NCI-H1694 treated with DMSO at 0.1 percent for 48 hours (cell line): ENCODE measurements at places on chromosomes 12 and 14.

DNA sequence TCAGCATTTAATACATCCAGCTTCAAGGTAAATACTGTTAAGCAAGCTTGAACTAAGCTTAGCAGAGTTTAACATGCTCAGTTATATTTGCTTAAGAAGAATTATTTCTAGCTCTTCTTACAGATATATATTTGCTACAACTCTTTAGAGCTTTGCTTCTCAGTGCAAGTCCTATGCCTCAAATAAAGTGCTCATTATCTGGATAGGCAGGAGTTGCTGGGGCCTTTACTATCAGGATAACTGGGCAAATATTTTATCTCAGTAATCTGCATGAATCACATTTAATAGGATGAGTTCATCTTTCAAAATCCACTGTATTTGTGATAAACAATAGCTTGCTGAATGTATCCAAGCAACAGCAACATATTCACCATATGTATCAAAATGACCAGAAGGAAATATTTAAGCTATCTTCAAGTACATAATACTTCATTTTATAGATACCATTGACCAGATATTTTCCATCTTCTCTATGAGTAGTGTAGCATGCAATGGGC, 187.6 kb downstream of the NOVA1 start:
- no peak for DNase-seq

GRCh38 chr14:69675245-69675583, 63.8 kb downstream of the SUSD6 start:
- DNase-seq: no peak

DNA sequence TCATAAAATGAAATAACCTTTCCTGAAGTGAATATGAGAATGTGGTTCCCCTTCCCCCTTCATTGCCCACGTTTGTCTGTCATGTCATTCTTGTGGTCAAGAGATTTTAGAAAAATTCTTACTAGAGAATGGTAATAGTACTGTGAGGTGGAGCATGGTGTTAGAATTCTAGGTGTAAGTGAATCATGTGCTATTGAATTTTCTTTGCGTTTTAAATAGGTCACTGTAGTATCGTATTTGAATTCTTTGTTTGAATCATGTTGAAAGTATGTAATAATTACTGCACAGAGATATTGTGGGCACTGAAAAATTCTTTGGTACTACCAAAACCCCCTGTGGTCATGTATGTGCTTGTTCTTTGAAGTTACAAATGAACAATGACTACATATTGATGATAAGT, 49.9 kb downstream of the FUT8 start:
- DNase-seq: no peak

GRCh38 chr12:123024819-123025391, 44.4 kb downstream of the ARL6IP4 start:
- DNase-seq: no peak

DNA sequence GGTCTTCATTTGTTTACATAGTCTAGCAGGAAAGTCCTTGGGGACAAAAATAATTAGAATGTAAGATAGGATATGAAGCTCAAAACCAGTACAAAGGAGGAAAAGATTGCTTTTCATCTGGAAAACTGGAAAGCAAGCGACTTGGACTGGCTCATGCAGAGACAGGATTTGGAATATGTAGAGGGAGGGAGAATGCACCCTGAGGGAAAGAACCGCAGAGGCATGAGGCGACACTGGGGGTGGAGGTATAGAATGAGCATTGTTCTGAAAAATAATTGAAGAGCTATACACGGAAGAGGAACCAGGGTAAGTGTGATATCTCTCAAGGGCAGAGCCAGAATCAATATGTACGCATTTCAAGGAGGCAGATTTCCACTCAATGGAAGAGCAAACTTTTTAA, 85.5 kb downstream of the PLEKHG3 start:
- DNase-seq: no peak

DNA sequence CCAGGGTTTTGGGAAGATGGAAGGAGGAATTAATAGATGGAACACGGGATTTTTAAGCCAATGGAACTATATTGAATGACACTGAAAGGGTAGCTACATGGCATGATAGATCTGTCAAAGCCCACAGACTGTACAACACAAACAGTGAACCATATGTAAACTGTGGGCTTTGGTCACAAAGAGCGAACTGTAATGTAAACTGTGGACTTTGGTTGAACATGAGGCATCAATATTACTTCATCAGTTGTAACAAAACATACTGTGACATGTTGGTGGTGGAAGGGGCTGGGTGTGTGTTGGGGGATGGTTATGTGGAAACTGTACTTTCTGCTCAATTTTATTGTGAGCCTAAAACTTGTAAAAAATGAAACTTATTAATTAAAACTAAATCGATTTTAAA, 210.6 kb upstream of the HMGA2 start:
- no peak for DNase-seq
